ENCODE measurements at places on chromosomes 5 and 9. TPM values are rescaled to one million over a fixed set of nuclear protein-coding genes. Genes with fewer than 3 reads are reported as not detected.

DNA sequence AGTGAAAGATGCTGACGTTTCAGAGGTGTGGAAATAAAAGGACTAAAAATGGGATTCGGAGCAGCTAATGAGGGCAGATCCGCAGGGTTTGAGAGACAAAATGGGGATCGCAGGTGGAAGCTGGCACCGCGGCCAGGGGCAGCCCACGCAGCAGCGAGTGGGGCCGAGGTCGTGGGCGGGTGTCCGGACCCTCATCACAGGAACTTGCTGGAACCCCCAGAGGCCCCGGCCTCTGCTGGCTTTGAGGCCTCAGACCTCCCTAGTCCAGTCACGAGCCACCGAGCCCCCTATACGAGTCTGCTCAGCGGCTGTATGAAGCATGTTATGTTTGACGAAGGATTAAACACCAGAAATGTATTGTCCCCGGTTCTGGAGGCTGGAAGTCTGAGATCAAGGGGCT is 45.8 kb upstream of the FCN1 start:
- no peak for DNase-seq

The CCNH gene
- 54.6 TPM for total RNA-seq

GRCh38 chr9:134463280-134463679 is 137.0 kb downstream of the RXRA start:
- DNase-seq, result no peak

DNA sequence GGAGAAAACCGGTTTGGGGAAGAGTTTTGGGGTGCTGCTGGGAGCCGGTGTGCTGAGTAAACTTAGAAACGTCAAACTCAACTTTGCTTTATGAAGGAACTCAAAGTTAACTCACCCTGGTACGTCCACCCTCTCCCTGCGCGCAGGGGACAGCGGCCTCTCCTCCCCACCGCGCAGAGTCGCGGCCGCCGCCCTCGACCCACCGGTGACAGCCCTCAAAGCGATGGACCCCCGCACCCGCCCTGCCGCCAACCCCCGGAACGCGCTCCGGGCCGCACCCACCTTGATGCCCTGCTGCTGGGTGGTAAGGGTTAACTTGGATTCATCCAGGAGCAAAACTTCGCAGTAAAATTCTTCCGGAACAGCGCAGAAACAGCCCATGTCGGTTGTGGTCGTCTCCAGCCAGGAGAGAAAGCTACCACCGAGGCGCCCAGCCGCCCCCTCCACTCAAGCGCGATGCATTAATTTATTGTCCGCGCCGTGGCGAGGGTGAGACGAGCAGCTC is 366 bp downstream of the EPB41L4A start:
- DNase-seq, result no peak

GRCh38 chr9:133471551-133472276 is 7.2 kb downstream of the SLC2A6 start:
- DNase-seq, result no peak

The PAEP gene
- total RNA-seq, result not detected

The CAMSAP1 gene
- total RNA-seq, result 20.7 TPM

DNA sequence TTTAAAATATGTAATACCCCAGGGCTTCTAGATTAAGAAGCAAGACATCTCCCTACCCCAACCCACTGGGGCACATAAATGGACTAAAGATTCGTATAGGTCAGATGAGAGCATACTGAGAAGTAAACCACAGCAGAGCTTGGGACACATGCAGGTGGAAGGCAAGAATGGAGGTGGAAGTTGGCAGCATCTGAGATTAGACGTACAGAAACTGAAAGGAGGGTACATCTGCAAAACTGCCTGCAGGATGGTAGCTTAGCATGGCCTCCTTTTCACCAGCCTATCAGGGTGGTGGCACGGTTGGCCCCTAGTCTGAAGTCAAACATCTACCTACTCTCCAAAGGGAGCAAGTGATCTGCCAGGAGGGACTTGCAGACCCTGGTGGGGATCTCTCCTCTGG is 181.8 kb downstream of the TSSK1B start:
- DNase-seq, result no peak

The CDC20B gene
- 0.18 TPM for total RNA-seq

The FRMD3 gene
- total RNA-seq, result 4.4 TPM

- peak; percentile 11 for DNase-seq
These were observed 322.7 kb downstream of the ARHGEF28 start for GRCh38 chr5:73948720-73949119.

The TRPM6 gene
- total RNA-seq, result not detected

DNA sequence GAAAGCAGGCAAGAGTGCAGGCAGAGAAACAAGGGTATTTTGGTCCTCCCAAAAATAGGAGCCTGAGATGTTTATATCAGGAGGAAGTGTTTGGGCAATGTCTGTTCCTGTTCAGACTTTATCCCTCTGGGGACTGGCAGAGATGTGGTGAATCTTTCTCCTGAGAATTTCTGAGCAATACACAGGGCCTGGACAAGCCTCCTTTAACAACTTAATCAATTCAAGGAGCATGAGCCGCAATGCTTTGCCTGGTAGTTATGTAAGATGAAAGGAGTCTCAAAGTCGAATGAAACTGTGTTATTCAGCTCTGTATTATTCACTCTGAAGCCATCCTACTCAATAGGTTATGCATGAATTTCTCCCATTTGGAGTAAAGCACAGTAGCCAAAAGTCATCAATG is 365.6 kb downstream of the MAN2A1 start:
- DNase-seq, result no peak

DNA sequence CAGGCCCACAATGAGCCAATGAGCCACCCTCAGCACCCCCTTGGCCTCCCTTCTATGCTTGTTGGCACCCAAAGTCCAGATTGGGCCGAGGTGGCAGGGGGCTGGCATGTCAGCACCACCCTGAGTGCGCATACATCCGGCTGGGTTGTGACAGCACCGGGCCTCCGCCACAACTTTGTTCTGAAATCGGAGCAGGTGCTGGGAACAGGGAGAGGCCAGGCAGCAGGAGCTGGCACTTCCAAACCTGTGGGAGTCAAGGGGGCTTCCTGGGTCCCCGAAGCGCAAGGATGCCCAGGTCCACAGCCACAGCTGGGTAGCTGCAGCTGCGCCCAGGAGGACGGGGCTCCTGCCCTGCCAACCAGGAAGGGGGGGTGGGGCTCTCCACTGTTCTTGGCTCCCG is 1911.9 kb upstream of the WWC1 start:
- DNase-seq, result no peak

The PTPN3 gene
- total RNA-seq, result not detected
